ENCODE measurements at places on chromosomes 16 and 17.
A peak's percentile ranks its signal among the peaks of the same experiment; 100 is the strongest.

DNA sequence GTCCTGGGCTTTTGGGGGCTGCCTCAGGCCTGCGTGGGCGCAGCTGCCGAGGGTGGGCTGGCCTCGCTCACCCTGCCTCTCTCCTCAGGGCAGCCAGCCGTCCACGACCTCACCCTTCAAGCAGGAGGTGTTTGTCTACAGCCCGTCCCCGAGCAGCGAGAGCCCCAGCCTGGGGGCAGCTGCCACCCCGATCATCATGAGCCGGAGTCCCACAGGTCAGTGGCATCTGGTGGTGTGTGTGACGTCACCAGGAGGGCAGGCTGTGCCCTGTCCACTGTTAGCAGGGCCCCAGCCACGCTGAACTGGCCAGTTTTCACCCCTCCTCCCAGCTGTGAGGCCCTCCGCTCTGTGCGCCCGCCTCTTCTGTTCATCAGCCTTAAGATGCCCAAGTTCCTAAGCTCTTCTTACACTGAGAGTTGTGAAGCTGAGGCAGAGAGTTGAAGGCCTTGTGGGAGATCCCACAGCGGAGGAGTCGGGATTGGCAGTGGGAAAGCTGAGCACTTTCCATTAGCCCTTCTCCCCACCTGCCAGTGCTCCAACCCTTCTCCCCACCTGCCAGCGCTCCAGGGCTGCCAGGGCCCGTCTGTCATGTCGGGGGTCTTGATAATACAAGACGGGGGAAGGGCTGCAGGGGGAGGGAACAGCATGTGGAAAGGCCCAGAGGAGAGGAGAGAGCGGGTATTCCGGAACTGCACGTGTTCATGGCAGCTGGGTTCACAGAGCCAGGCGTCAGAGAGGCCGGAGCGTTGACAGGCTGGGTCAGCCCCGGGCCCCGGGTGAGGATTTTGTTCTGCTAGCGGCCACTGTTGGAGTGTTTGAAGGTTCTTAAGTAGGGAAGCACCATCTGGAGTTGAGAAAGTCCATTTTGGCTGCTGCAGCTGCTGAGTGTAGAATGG lies 36.3 kb downstream of the OR1D5 start:
- DNase-seq = no peak

DNA sequence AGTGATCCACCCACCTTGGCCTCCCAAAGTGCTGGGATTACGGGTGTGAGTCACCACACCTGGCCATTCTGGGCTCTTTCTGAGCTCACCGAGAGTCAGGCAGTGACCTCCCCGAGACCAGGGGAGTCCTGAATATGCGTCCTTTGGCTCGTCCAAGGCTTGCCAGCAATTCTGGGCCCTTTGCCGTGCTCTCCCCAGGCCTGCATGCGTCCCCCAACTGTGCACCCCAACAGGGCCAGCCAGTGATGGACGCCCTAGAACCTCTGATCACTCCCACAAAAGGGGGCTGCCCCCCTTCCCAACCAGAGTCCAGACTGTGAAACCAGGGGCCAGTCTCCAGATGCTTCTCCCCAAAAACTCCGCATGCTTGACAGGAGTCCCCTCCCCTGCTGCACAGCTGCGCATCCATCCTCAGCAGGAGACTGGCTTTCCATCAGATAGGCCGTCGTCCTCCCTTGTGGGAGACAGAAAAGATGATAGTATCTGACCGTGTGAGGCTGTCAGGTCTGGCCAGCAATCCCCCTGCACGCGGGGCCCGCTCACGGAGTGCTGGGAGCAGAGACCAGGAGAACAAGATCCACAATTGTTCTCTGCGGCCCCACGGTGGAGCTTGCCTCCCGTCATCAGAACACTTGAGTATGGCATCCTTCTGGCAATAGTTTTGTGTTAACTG lies 15.5 kb downstream of the HS3ST6 start:
- no peak for DNase-seq

- peak; percentile 11 for DNase-seq
These were observed 4.1 kb upstream of the LCMT1 start for GRCh38 chr16:25107466-25107792.

GRCh38 chr17:27595208-27595607 lies 35.8 kb upstream of the LGALS9 start:
- DNase-seq = no peak

- peak; percentile 74 for DNase-seq
These were observed 10.6 kb upstream of the PLD6 start for GRCh38 chr17:17216776-17217175.

- DNase-seq = no peak
These were observed 6.0 kb downstream of the WFIKKN2 start for GRCh38 chr17:50841277-50841948.

- DNase-seq = no peak
These were observed 27.0 kb upstream of the AKTIP start for GRCh38 chr16:53530046-53530445.

GRCh38 chr17:72455562-72455961 lies 334.7 kb downstream of the SOX9 start:
- DNase-seq = no peak

DNA sequence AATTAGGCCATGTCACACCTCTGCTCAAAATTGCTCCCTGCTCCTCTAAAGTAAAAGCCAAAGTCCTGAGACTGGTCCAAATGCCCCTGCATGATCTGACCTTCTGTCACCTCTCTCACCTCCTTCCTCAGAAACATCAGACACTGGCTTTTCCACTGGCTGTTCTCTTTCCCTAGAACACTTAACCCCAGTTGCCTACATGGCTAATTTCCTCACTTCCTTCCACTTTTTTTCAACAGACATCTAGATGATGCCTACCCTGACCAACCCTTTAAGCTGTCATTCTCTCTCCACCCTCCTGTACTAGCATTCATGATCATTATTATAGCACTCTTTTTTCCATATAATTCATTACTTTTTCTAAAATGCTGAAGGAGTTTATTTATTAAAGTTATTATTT lies 31.0 kb downstream of the CCT6B start:
- no peak for DNase-seq

DNA sequence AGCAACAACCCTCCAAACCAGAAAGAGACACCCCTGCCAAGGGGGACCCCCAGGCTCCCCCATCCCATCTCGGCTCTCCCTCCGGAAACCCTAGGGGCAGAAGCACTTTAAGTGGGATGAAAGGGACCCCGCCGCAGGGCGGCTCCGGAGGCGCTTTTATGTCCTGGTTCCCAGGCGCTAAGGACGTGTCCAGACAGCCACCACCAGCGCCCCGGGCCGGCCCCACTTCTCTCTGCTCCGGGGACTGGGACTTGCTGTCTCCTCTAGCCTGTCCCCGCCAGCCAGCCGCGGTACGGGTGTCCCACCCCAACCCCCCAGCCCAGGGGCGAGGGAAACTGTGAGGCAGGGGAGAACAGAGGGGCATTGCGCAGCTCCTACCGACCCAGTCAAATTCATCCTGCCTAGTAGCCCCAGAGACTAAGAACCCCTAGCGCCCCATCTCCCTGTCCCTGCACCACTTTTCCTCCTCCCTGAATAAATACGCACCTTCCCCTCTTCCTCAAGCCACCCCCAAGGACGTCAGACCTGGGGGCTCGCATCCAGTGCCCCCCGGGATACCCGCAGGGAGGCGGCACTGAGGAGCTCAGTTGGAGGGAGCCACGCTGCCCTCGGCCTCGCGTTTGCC lies 4.1 kb downstream of the SP6 start:
- no peak for DNase-seq

GRCh38 chr16:60682219-60682618 lies 1354.0 kb downstream of the CDH8 start:
- DNase-seq = no peak

DNA sequence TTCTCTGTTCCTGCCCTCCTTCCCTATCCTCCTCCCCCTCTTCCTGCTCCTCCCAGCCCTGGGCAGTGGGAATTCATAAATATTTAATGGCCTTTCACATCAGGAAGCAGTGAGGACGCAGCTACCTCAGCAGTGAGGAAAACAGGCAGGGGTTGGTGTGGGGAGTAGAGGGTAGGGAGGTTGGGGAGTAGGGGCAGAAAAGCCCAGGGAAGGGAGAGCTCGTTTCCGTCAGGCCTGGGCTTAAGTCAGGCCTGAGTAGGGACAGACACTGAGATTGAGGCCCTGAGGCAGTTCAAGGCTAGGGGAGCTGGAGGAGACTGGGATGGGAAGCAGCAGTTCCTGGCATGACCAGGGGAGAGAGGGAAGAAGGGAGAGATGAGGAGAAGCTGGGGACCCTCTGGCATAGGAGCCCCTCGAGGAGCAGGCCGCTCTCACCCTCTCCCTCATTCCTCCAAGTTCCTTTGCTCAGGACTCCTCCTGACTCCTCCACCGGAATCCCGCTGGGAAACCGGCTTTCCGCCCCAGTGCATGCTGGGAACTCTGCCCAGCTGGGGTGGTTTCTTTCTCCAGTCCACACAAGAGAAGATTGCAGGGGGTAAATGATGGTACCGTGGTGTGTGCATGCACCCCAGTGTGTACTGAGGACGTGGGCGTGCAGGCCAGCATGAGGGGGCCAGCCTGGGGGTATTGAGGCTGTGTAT lies 6.2 kb downstream of the SAMD14 start:
- peak; percentile 51 for DNase-seq

GRCh38 chr17:50414808-50415207 lies 11.2 kb upstream of the ACSF2 start:
- no peak for DNase-seq

- DNase-seq = no peak
These were observed 254.6 kb downstream of the HS3ST3A1 start for GRCh38 chr17:13346996-13347762.

- DNase-seq = no peak
These were observed 23.1 kb upstream of the GPRC5C start for GRCh38 chr17:74408815-74409214.

DNA sequence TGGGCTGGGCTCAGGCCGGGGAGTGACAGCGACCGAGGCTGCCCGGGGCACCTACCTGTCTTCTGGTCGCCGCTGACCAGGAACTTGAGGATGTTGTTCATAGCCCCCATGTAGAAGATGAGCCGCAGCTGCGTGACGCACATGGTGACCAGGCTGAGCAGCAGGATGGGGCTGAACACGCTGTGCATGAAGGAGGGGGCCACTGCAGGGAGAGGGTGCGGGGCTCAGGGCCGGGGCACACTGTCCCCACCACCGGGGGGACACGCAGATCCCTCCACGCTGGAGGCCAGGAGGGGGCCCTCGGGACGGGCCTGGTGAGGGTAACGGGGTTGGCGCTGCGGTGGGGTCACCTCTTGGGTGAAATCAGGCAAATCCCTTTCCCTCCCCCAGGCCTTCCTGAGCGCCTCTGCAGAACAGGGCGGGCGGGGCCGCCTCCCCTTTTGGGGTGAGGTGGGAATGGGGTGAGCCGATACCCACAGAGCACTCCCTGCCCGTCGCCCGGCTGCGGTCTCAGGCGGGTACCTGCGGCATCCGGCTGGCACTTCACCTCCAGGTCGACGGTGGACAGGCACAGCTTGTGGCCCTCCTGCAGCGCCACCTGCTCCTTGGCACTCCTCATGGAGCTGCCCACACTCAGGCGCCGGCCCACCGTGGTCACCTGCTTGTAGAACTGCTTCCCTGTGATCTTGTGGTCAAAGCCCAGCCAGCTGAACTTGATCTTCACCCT lies 28.3 kb upstream of the PITPNA start:
- no peak for DNase-seq

DNA sequence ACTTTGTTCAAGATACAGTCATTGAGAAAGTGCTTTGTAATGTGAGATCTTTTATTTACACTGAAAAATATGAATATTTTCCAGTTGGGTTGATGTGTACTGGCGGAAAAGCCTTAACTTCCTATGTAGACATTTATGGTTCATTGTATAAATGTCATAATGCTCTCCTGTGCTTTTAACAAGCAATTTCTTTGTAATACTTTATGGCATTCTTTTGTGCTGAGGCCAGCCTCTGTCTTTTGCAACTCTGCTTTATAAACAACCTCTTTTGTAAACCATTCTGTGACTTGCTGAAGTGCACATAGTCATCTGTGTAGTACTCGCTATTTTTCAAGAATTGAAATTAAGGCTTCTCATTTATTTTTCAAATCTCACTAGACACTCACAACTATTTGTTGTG lies 291.2 kb downstream of the CDH11 start:
- DNase-seq = no peak

GRCh38 chr16:88045820-88046303 lies 94.6 kb downstream of the BANP start:
- no peak for DNase-seq

GRCh38 chr16:53741546-53741945 lies 37.6 kb downstream of the FTO start:
- DNase-seq = no peak

- no peak for DNase-seq
These were observed 101.4 kb upstream of the XYLT1 start for GRCh38 chr16:17572145-17572544.

DNA sequence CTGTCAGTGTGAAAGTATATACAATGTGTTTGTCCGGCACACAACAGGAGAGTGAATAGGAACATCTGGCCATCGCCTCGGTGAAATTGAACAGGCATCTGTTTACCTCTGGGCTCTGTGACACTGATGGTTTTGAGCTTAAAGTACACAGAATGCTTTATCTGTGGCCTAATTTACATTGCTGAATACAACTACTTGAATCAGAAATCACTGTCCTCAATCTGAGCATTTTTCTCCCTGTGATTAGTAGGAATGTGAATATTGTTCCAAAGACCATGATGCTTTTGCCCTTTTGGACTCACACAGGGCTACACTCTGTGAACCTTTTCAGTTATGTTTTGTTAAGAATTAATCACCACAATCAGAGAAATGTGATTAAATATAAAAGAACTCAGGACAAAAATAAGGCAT lies 323.0 kb upstream of the TBX2 start:
- DNase-seq = no peak

- DNase-seq = peak; percentile 45
These were observed 222.5 kb upstream of the GSE1 start for GRCh38 chr16:85390511-85391174.

DNA sequence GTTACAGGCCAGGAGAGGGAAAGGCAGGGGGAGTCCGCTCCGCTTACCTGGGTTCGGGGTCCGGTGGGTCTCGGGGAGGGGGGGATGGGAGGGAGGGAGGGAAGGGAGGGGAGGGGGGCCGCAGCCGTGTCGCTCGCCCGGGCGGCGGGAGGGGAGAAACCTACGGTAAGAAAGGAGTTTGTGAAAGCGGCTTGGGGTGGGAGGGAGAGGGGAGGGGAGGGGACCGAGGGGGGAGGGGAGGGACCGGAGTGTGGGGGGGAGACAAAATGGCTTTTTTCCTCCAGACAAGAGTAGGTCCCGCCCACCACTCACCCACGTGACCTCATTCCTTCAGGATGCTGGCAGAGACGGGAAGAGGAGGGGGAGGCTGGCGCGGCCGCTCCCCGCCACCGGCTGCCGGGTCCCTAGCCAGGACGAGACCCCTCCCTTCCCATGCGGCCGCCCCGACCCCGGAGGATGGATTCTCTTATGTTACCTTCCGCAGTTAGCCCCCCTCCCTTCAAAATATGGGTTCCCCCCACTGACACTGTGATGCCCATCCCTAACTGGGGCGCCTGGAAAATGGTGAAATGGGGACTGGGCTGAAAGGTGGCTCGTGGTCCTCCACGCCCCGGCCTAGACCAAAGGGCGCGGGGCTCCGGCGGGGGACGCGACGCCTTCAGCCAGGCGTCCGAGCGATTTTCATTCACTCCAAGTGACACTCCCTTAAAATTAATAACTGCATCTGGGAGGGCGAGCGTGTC lies at the start of gene PCGF2:
PCGF2 (minus strand) TSS at position 188 of the 743 bp plus-strand sequence. CDS start 7,934 bp downstream, outside the sequence.
- DNase-seq = peak; percentile 96

- DNase-seq = no peak
These were observed 621.6 kb upstream of the GOT2 start for GRCh38 chr16:59355704-59356103.

- no peak for DNase-seq
These were observed 97.6 kb upstream of the FAM20A start for GRCh38 chr17:68698746-68699145.

GRCh38 chr17:50079334-50080095 lies 15.6 kb upstream of the PDK2 start:
- no peak for DNase-seq

GRCh38 chr17:69574257-69575197 lies 160.0 kb downstream of the MAP2K6 start:
- peak; percentile 11 for DNase-seq

Measured in thyroid gland (tissue), 4 donors.